HL-60 (cell line): ENCODE measurements at places on chromosomes 5 and 9.
A peak's percentile ranks its signal among the peaks of the same experiment; 100 is the strongest.

GRCh38 chr5:127906562-127907204, 176.9 kb upstream of the SLC12A2 start:
- no peak for DNase-seq

DNA sequence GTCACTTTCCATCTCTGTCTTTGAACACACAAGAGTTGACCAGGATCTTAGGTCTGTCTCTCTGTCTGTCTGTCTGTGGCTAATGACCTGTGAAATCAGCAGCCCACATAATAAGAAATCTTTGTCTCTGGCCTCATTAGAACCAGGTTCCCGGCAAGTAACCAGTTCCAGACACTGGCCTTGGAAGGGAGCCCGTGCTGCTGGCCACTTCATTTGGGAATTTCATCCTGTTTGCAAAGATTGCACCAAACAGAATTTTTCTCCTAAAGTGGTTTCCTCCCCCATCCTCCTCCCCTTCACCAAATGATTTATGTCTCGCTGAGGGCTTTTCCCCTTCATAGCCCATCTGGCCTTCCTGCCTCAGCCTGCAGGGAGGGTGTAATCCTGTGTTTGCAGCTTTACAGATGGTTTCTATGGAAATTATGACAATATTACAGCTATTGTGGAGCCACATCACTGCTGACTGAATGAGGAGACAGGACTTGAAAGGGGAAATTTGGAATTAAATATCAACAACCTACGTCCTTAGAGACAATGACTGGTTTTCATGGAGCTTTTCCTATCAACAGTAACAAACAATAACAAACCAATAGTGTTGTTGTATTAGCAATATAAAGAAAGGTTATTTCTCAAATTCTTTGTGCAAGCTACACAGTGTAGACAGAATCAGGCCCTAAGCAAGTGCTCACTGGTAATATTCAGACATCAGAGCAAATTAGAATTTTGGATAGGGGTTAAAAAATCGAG, 25.7 kb downstream of the DPYSL3 start:
- DNase-seq: no peak

GRCh38 chr5:75405296-75405695, 68.3 kb downstream of the HMGCR start:
- no peak for DNase-seq

DNA sequence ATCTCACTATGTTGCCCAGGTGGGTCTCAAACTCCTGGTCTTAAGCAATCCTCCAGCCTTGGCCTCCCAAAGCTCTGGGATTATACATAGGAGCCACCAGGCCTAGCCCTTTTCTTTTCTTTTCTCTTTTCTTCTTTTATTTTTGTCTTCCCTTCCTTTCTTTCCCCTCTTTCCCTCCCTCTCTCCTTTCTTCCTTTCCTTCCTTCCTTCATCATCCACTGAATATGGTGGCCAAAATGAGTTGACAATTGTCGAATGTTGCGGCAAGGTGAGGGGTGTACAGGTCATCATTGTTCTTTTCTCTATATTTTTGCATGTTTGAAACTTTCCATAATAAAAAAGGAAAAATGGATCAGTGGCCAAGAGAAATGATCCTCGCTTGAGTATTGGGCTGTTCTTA, 32.1 kb upstream of the BASP1 start:
- DNase-seq: no peak

DNA sequence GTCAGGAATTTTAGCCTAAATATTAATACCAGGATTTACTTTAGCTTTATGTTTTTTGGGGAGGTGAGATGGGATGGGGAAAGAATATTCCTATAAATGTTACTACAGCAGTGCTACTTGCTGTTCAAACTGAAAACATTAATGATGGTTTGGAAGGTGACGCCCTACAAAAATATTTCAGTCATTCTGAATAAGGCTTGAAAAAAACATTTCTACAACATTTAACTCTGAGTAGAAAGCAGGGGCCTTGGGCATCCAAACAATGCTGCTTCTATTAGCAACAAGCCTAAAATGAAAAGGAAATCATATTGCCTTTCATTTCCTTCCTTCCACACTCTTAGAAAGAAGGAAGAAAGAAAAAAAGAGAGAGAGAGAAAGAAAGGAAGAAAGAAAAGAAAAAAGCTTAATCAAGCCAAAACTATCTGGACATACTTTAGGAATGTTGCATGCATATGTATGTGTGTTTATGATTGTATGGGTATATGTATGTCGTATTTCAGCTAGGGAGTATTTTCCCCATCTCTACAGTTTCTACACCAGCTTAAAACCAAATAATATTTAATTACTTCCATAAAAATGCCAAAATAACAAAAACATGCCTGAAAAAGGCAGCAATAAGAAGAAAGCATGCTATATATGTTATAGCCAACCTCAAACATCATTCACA, 16.3 kb upstream of the DAB2 start:
- DNase-seq: no peak

- no peak for DNase-seq
Measured at GRCh38 chr5:59007460-59008063, 424.7 kb downstream of the RAB3C start.

DNA sequence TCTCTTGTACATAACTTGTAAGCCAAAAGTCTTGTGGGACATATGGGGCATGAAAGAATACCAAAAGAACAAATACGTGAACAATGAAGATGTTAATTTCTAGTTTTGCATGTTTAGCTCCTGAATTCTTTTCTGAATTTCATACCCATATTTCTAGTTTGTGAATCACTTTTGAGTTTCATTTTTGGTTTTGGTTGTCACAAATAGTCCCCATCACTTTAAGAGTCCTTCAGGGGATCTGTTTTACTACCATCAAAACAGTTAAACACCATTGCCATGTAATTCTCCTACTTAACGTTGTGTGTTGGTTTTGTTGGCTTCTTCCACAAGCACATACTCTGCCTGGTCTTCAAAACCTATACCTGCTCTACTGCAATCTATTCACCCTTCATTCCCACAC, 27.0 kb downstream of the VCAN start:
- no peak for DNase-seq

GRCh38 chr5:26432386-26432785, 606.0 kb downstream of the CDH9 start:
- no peak for DNase-seq

- peak; percentile 44 for DNase-seq
Measured at GRCh38 chr9:88991066-88992034, at the start of gene S1PR3. S1PR3 (plus strand) TSS chr9:88991468; CDS start chr9:89001201, 9,733 bp downstream.

- no peak for DNase-seq
Measured at GRCh38 chr5:127997201-127997704, 86.3 kb upstream of the SLC12A2 start.

GRCh38 chr9:74777136-74777879, 110.4 kb downstream of the TRPM6 start:
- DNase-seq: peak; percentile 54

DNA sequence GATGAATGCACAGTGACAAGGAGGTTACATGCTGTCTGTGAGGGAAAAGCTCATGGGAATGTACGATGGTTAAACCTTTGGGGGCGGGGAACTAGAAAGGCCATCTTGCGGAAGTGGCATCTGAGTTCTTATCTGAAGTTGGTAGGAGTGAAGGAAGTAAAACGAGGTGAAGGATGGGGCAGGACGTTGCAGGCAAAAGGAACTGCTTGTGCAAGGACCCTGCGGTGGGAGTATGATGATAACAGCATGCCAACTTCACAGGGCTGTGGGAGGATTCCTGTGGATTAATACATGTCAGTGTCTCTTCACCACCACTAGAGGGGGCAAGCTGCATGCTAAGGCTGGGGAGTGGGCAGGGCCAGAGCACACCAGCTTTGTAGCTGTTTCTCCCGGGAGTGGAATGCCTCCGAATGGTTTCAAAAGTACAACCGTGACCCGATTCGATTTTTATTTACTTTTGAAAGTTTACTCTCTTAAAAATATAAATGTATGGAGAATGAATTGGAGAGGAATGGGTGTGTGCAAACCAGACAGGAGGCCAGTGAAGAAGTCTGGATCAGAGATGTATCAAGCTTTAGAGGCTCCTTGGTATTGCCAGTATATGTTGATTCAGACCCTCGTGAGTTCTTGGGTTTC, 62.5 kb downstream of the CYFIP2 start:
- peak; percentile 95 for DNase-seq

- no peak for DNase-seq
Measured at GRCh38 chr5:85453026-85453349, 1068.3 kb upstream of the EDIL3 start.

DNA sequence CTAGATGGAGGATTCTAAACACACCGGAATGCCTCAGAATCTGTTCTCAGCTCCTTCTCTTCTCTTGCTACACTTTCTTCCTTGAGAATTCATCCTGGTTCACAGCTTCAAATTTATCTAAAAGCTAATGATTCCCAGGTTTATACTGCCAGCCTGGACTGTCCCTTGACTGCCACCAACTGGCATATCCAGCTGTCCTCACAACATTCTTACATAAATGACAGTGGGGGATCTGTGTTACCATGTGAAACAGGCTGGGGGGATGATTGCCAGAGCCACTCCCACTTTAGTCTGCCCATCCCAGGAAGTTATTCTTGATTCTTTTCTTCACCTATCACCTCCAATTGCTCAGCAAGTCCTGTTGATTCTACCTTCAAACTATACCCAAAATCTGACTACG, 27.2 kb upstream of the ZFR start:
- DNase-seq: no peak

GRCh38 chr5:150946351-150946905, 41.6 kb upstream of the ZNF300 start:
- no peak for DNase-seq

DNA sequence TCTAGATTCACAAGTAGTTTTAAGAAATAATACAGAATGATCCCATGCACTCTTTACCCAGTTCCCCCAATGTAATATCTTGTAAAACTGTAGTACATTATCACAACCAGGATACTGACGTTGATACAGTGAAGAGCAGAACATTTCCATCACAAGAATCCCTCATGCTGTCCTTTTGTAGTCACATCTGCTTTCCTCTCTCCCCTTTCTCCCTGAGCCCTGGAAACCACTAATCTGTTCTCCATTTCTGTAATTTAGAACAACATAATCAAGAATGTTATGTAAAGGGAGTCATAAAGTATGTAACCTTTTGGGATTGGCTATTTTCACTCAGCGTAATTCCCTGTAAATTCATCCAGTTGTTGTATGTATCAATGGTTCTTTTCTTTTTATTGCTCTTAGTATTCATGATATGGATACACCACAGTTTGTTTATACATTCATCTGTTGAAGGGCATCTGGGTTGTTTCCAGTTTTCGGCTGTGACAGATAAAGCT, 61.1 kb downstream of the ERCC6L2 start:
- DNase-seq: no peak

DNA sequence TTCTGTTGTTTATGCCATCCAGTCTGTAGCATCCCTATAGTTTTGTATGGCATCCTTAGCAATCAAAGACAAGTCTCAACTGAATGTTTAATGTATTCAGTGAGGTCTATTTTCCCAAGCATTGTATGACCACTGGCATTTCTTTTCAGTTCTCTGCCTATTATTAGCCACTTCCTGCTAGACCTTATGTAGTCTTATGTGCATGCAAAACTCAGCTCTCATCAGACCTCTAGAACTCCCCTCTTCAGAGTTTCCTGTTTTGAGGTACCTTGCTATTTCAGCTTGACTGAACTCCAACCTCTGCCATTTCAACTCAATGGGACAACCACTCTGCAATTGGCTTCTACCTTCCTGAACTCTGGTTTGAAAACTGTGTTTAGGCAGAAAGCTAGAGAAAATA, 113.2 kb downstream of the SLC25A46 start:
- DNase-seq: no peak

GRCh38 chr5:37121027-37121426, 128.1 kb downstream of the CPLANE1 start:
- DNase-seq: peak; percentile 18

- peak; percentile 85 for DNase-seq
Measured at GRCh38 chr5:95808686-95809413, 13.7 kb downstream of the GLRX start.

GRCh38 chr5:16883806-16884205, 52.3 kb downstream of the MYO10 start:
- no peak for DNase-seq

DNA sequence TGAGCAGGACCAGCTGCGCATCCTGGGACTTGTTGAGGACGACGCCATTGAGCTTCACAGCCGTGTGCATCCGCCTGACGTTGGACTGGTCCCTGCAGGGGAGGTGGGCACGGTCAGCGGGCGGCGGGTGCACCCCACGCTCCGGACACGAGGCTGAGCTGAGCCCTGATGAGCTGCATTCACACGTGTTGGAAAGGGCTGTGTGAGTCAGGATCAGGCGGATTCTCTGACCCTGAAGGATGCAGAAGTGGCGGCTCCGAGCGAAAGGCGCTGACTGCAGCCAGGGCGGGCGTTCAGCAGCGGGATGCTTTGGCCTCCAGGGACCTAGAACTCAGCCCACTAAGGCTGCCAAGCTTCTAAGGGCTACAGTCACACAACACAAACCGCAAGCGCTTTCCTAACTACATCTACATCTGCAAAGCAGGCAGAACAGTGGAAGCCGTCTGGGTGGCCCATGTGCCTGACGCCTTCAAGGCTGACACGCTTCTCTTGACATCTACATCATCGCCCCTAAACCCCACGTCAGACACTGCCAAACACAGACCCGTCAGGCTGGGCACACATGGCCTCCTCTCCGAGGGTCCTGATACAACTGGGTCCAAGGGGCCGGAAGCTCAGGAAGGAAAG, 44.9 kb downstream of the NKD2 start:
- no peak for DNase-seq

GRCh38 chr5:150599917-150600511, 40.4 kb upstream of the SYNPO start:
- no peak for DNase-seq

GRCh38 chr5:146363161-146363874, 24.7 kb downstream of the POU4F3 start:
- DNase-seq: peak; percentile 46

DNA sequence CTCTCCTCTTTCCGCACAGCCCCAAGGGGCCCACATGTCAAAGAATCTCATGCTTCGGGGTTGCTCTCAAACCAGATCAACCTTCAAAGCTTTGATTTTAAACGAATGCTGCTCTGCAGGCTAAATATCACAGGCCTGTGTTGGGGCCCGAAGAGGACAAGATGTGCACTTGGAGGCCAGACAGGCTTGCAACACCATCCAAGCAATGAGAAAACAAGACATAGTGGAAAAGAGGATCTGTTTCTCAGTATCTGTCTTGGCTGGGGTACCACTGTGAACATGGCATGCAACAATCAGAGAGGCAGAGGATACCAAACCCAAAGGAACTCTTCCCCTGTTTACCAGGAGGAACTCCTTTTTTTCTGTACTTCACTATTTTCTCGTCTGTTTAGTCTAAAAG, 321.8 kb downstream of the SLIT3 start:
- no peak for DNase-seq

- no peak for DNase-seq
Measured at GRCh38 chr5:9604416-9604815, 25.7 kb downstream of the TAS2R1 start.

- DNase-seq: no peak
Measured at GRCh38 chr5:97115932-97116331, 26.5 kb downstream of the LIX1 start.

DNA sequence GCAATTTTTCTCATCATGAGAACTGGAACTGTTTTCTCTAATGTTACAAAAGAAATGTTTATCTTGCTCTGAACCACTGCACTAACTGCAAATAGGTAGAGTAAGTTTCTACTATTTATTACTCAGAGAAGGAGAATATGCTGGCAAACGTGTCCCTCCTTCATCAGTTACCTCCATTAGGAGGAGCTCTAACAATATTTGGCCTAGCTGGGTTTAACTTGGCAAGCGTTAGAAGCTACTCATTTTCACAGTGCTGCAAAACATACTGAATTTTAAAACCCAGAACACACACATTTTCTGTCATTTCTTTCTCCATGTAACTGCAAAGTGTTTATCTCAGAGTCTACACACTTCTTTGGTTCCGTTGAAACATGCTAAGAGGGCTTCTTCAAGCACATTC, 101.0 kb upstream of the GABRG2 start:
- DNase-seq: no peak

- no peak for DNase-seq
Measured at GRCh38 chr5:21823076-21823574, 1030.0 kb downstream of the CDH12 start.
